T-helper 2 cell treated with Interferon-gamma antibody and Interleukin-4, amounts not matched to agents 5 μg/mL and 100 μg/mL, for 36 hours (primary cell): ENCODE measurements at places on chromosomes 7 and 10.

DNA sequence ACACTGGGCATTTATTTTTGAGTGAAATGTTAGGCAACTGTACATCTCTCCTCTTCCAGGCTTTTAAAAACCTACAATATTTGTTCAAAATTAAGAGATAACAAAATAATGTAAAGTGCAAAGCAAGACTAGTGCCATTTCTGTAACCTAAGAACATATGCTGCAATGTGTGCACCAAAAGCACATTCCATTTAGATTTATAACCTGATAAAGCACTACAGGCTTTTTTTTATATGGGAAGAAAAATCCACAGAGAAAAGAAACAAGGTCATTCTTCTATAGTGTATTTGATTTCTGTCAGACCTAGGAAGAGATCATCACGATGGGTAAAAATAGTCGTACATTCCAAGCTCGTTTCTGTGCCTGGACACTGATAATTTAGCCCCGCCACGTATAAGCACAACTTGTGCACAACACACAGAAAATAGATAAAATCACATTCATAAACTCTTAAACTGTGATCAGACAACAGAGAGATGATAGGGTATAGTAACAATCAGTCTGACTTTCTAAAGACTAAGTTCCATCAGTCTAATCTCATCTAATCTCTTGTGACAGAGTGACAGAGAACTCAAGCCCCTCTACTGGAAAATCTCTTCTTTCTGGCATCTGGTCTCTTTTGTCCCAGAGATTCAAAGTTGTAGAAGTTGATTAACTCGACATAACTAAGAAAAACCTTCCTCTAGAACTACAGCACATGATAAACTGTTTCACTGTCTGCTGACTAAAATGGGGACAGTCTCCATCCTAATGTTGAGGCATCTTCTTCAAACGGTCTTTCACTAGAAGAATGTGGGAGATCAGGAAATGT is 6.7 kb downstream of the LAMB1 start:
- peaks cover 2% of the 10 kb centered on the region for H3K4me1 ChIP-seq
- H3K27ac ChIP-seq: no peak overlapping the region
- no peaks in the 10 kb centered on the region for H3K36me3 ChIP-seq
- peaks cover 52% of the 10 kb centered on the region for H3K27me3 ChIP-seq

GRCh38 chr7:30595436-30596013 is 847 bp downstream of the GARS1 start:
- peak overlapping the region; percentile 100 for H3K27ac ChIP-seq
- H3K36me3 ChIP-seq: peaks cover 42% of the 10 kb centered on the region
- H3K27me3 ChIP-seq: peaks cover 3% of the 10 kb centered on the region
- peak overlapping the region; percentile 100 for H3K4me3 ChIP-seq

DNA sequence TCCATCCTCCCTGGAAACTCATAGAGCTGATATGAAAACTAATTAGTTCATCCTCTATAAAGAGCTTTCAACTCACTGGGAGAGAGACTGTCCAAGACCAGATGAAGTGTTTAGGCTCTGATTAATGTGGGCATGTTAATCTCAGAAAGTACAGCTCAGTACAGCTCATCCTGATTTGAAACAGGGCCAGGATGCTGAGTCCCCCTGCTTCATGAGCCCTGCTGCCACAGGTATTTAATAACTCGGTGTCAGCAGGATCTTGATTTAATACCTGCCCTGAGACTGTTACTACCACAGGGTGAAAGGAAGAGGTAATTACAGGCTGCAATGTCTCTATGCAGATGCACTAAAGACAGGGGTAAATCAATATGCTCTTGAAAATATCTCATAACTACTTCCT is 10.8 kb downstream of the LMOD2 start:
- H3K27ac ChIP-seq: no peak overlapping the region
- no peaks in the 10 kb centered on the region for H3K36me3 ChIP-seq
- no peak for DNase-seq

- no peaks in the 10 kb centered on the region for H3K4me1 ChIP-seq
- no peak for DNase-seq
- H3K36me3 ChIP-seq: no peaks in the 10 kb centered on the region
- no peaks in the 10 kb centered on the region for H3K27me3 ChIP-seq
- H3K27ac ChIP-seq: no peak overlapping the region
Observed at GRCh38 chr10:132666705-132667341, 119.1 kb downstream of the NKX6-2 start.

- H3K36me3 ChIP-seq: no peaks in the 10 kb centered on the region
- H3K27ac ChIP-seq: no peak overlapping the region
- no peak overlapping the region for H3K4me3 ChIP-seq
- H3K4me1 ChIP-seq: no peaks in the 10 kb centered on the region
Observed at GRCh38 chr7:154857728-154858681, 144.9 kb downstream of the PAXIP1 start.

DNA sequence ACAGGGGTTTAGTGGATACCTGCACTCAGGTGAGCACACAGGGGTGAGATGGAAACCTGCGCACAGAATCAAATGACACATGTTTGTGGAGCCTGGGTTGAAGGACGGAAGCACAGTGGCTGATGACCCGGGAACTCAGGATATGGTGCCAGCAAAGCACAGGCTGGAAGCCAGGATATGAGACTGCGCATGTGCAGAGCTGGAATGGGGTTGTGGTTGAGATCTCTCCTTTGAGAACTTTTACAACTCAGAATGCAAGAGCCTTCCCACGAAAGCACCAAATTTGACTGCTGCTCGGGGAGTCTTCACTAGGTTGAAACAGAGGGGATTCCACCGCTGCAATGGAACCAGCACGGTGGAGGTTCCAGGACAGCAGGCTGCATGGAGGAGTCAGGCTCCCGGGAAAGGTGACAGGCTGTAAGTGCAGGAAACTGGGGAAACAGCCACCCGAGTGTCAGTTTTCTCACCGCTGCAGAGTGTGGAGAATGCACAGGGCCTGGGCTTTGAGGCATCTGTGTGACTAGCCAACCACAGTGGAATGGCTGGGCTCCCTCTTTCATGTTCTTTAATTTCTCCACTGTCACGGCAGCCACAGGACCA is 133.4 kb upstream of the TCERG1L start:
- no peak overlapping the region for H3K4me3 ChIP-seq
- no peak overlapping the region for H3K27ac ChIP-seq
- no peaks in the 10 kb centered on the region for H3K36me3 ChIP-seq
- no peak for DNase-seq
- no peaks in the 10 kb centered on the region for H3K4me1 ChIP-seq

DNA sequence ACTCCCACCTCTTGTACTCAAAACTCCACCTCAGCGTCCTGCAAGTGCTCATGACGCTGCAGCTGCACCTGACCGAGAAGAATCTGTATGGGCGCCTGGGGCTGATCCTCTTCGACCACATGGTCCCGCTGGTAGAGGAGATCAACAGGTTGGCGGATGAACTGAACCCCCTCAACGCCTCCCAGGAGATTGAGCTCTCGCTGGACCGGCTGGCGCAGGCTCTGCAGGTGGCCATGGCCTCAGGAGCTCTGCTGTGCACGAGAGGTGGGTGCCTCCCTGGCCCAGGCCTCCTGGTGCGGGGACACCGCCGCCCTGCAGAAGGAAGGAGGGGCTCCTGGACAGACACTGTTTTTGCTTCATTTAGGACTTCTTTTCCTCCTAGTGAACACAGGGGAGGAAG is 10.3 kb downstream of the INTS15 start:
- H3K36me3 ChIP-seq: peaks cover 41% of the 10 kb centered on the region
- H3K27ac ChIP-seq: no peak overlapping the region
- no peak for DNase-seq
- no peaks in the 10 kb centered on the region for H3K27me3 ChIP-seq
- no peak overlapping the region for H3K4me3 ChIP-seq

DNA sequence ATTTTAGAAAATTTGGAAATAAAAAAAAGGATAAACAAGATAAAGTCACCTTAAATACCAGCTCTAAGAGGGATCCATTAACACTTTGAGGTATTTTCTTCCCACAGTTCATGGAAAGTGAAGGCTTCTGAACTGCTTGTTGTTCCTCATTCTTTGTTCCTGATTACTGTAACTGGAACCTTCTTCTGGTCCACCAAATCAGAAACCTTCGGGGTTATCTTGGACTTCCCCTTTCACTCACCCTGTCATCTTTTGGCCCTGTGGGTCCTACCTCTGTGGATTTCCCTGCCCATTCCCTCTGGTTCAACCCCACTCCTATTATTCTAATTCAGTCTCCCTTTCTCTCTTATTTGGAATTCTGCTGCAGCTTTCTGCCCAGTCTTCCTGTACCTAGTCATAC is 116.5 kb upstream of the PRPS1L1 start:
- H3K36me3 ChIP-seq: no peaks in the 10 kb centered on the region
- no peaks in the 10 kb centered on the region for H3K27me3 ChIP-seq
- no peak for DNase-seq
- no peaks in the 10 kb centered on the region for H3K4me1 ChIP-seq
- H3K27ac ChIP-seq: no peak overlapping the region
- H3K4me3 ChIP-seq: no peak overlapping the region

DNA sequence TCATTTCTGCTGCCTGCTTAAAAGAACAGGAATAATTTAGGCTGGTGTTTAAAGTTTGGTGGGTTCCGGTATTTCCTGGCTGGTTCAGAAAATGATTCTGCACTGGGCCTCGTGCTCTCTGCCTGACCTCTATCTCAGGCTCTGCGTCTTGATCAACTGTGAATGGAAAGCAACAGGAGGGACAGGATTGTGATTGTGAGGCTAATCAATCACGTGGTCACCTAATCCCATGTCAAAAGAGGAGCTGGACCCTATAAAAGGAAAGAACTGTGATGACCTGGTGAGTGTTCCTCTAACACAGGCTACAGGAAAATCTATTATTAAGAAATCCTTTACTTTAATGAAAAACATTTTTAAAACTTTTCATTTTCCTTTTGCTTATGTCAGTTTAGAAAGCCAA is at the start of gene DHX32:
Gene DHX32, minus strand, starts transcription at position 101 of the 400 bp plus-strand sequence. CDS start 468 bp downstream, outside the sequence.
- no peak within 1 kb of the TSS for H3K4me3 ChIP-seq
- H3K36me3 ChIP-seq: peaks cover 3% of the 10 kb centered on the region
- H3K4me1 ChIP-seq: no peaks in the 10 kb centered on the region
- no peaks in the 10 kb centered on the region for H3K27me3 ChIP-seq

DNA sequence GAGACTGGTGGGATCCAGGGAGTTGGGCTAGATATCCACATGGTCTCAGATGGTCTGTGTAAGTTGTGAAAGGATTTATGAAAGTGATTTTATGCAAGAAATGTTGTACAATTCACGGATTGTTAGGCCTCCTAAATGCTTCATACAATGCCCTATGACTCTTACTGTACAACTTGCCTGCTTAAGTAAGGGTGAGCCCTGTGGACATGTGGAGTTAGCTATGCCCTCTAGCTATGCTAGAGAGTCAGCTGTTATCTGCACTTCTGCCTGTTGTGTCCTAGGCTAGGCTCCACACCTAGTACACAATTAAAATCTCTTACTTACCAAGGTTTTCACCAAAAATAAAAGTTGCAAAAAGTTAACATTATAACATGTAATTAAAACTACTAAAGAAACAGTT is 1.7 kb upstream of the CFAP43 start:
- peaks cover 7% of the 10 kb centered on the region for H3K4me1 ChIP-seq
- peak overlapping the region; percentile 50 for H3K4me3 ChIP-seq
- no peak for DNase-seq
- H3K27me3 ChIP-seq: peaks cover 35% of the 10 kb centered on the region
- H3K36me3 ChIP-seq: no peaks in the 10 kb centered on the region

- H3K4me1 ChIP-seq: peaks cover 21% of the 10 kb centered on the region
- H3K27ac ChIP-seq: no peak overlapping the region
- H3K4me3 ChIP-seq: no peak overlapping the region
- H3K27me3 ChIP-seq: peaks cover 13% of the 10 kb centered on the region
Observed at GRCh38 chr7:157466867-157467261, 130.1 kb downstream of the DNAJB6 start.

GRCh38 chr7:148303295-148304082 is 287.1 kb upstream of the C7orf33 start:
- H3K36me3 ChIP-seq: no peaks in the 10 kb centered on the region
- no peak for DNase-seq
- no peak overlapping the region for H3K4me3 ChIP-seq
- H3K27ac ChIP-seq: no peak overlapping the region

DNA sequence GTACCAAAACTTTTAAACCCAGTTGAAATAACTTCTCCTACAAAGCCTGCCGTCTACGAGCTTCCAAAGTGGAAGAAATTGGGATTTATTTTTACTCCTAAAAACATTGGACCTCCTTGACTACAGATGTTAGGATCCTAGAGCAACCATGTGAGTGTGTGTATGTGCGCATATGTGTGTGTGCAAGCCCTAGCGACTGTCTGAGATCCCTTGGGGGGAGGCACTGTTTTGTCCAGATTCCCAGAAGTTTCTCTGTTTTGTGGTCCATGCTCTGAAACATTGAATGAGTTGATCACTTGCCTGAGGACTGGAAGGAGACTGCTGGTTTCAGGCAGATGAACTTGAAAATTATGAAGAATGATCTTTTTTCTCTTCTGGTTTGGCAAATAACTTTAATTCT is 312.3 kb upstream of the ZNF32 start:
- H3K4me1 ChIP-seq: peaks cover 3% of the 10 kb centered on the region
- peaks cover 20% of the 10 kb centered on the region for H3K27me3 ChIP-seq
- H3K27ac ChIP-seq: no peak overlapping the region
- DNase-seq: no peak
- H3K4me3 ChIP-seq: no peak overlapping the region
- H3K36me3 ChIP-seq: no peaks in the 10 kb centered on the region

GRCh38 chr10:31836569-31837406 is 91.8 kb downstream of the ARHGAP12 start:
- H3K4me3 ChIP-seq: no peak overlapping the region
- H3K27ac ChIP-seq: no peak overlapping the region
- DNase-seq: no peak
- no peaks in the 10 kb centered on the region for H3K27me3 ChIP-seq
- H3K36me3 ChIP-seq: no peaks in the 10 kb centered on the region
- no peaks in the 10 kb centered on the region for H3K4me1 ChIP-seq

DNA sequence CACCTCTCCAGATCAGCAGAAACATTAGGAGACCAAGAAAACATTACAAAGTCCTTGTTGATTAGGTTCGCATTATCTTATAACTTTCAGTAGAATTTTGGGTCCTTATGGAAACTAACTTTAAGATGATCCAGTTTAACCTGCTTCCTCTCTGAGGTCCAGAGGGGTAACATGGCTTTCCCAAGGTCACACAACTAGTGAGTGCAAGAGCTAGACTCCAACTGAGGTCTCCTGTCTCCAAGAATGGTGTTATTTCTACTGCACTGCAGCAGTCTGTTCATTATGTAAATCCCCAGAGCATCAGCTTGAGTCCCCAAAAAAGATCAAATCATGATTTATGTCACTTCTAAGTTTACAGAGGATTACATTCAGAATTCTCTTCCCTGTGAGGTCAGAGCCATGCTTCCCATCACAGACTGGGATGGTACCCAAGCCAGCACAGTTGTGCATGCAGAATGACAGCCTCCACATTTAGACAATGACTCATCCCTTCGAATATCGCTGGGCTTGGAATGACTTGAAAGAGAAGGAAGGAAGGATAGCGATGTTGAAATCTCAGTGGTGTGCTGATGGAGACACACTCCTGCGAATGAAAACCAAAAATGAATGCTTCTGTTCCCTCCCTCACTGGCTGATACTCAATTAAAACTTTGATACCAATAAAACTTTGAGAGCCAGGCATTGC is 163.1 kb upstream of the PLXNA4 start:
- H3K4me3 ChIP-seq: no peak overlapping the region
- no peaks in the 10 kb centered on the region for H3K4me1 ChIP-seq
- no peak for DNase-seq

- H3K36me3 ChIP-seq: peaks cover 29% of the 10 kb centered on the region
- DNase-seq: no peak
- H3K27ac ChIP-seq: no peak overlapping the region
- no peak overlapping the region for H3K4me3 ChIP-seq
- no peaks in the 10 kb centered on the region for H3K27me3 ChIP-seq
Observed at GRCh38 chr10:67934336-67934735, 49.9 kb downstream of the SIRT1 start.
